Effector CD4-positive, alpha-beta T cell (primary cell): ENCODE measurements at places on chromosomes 3 and 15.

DNA sequence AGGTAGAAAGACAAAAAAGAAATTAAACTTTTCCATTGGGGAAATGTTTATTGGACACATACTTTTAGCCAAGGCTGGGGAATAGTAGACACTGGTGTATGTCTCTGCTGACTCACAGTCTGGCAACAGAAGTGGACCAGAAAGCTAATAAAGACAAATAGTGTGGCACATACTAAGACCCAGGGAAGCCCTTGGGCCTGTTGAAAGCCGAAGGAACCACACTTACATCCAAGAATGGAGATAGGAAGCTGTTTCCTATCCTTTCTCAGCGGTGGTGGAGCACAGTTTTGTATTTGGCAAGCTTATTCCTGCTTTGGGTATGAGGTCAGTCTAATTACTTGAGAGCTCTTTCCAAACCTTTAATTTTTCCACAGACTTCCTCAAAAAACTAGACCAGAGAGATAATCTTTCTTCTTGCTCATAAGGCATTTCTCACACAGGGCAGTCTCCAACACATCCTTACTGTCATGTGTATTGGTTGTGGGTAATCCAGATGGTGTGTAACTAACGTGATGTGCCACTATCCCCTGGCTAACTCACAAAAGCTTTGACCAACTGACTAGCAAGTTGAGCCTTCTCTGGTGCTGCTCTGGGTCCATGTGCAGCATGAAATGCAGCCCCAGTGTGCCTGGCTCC, 279.1 kb upstream of the IGF1R start:
- no peak for DNase-seq

GRCh38 chr15:80480909-80481308, 76.7 kb downstream of the ARNT2 start:
- DNase-seq, result no peak

DNA sequence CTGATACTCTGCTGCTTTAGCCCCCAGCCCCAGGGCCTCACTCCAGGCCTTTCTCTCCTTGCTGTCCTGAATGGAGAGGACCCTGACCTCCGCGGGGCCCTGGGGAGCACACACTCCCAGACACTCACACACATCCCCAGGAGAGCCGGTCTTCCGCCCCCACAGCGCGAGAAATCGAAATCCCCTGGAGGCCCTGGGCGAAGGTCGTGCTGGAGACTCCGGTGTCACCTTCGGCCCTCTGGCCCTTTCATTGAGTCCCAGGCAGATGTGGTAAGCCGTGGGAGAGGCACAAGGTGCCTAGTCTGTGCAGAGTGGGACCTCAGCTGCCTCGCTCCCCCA, 848 bp upstream of the GOLGA8B start:
- DNase-seq, result no peak

- no peak for DNase-seq
These were observed 346.9 kb upstream of the CDIN1 start for GRCh38 chr15:36232491-36232890.

GRCh38 chr3:16769525-16769924, 115.2 kb upstream of the PLCL2 start:
- DNase-seq, result no peak

DNA sequence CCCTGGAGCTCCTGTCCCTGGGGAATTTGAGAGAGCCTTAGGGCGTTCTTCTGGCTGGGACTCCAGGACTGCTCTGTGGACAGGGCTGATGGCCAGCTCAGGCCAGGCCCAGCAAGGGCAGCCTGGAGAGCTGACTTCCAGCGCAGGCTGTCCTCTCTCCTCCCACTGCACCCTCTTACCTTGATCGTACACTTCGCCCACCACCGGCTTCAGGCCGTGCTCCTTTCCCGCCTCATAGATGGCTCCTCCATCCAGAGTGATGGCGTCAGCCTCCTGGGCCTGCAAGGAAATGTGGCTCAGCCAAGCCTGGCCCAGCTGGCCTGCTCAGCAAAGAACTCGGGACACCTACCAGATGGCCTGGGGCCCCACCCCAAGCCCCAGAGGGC, 3.1 kb downstream of the MELTF start:
- DNase-seq, result no peak
